ENCODE measurements at places on chromosomes 11 and 22.

- DNase-seq = peak; percentile 54
Measured at GRCh38 chr11:1052133-1053011, 15.9 kb upstream of the MUC6 start.

DNA sequence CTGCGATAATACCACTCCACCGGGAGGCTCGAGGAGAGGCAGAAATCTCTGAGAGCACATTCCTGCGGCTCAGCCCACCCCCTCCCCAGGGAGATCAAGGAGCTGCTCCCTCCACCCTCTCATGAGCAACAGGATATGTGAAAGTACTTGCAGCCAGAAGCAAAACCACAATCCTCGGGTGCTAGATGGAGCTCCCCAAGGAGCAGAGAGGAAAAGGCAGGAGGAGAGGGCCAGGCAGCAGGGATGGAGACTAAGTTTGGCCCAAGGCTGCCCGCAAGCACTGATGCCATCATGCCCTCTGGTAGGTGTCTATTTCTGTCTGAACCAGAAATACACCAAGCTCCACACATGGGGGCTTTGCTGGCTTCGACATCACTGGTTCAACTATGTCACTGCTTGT lies 22.3 kb downstream of the VPS37C start:
- no peak for DNase-seq

- DNase-seq = no peak
Measured at GRCh38 chr11:111312076-111312475, 13.7 kb downstream of the POU2AF3 start.

DNA sequence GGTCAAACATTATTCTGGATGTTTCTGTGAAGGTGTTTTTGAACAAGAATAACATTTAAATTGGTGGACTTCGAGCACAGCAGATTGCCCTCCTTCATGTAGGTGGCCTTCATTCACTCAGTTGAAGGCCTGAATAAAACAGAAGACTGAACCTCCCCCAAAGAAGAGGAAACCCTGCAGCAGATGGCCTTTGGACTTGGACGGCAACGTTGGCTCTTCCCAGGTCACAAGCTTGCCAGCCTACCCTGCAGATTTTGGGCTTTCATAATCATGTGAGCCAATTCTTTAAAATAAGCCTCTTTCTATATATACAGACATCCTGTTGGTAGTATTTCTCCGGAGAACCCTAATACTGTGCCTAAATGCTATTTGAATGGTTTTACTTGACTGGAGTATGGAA lies 432.2 kb upstream of the NARS2 start:
- DNase-seq = no peak

- DNase-seq = no peak
Measured at GRCh38 chr11:61844909-61845565, 16.9 kb downstream of the FADS2 start.

DNA sequence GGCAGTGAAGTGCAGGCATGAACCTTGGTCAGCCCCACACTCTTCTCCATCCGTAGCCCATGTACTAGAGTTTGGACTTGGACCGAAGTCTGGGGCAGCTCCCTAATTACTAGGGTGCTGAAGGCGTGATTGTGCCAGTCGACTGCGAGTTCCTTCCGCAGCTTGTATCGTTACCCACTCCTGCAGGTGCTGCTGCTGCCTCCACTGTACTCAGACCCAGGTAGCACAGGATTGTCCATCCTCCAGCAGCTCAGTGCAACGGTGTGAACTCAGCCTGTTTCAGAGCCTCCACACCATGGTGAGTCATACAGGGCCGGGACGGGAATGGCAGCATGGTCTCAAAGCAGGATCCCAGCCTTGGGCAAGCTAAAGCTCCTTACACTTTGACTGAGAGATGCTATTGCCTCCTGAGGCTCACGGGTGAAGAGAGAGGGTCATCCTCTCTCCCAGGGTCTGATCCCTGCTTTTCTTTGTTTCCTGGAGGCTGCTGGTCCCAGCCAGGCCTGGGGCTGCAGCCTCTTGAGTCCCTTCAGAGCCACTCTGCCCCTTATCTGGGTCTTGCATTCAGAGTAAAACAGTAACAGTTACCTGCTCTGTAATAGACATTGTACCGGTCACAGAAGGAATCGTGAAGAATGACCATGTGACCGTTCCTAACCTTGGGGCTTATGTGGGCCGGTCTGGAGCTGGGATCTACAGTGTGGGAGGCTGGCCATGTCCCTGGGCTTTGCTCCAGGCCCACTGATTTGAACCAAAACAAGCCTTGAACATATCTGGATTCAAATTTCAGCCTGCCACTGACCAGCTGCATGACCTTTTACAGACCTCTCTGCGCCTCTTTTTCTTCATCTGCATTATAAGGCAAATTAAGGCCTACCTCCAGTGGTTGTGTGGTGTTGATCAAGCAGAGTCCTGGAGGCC lies 1.7 kb downstream of the TKFC start:
- DNase-seq = no peak

GRCh38 chr22:11042116-11042515 lies 4485.9 kb upstream of the OR11H1 start:
- DNase-seq = no peak

GRCh38 chr11:104997288-104997687 lies 25.7 kb downstream of the CASP5 start:
- DNase-seq = no peak

GRCh38 chr11:62875698-62876478 lies 4.8 kb upstream of the SLC3A2 start:
- peak; percentile 37 for DNase-seq

- no peak for DNase-seq
Measured at GRCh38 chr11:73170140-73170539, 28.0 kb upstream of the FCHSD2 start.

- no peak for DNase-seq
Measured at GRCh38 chr22:43883012-43883661, 8.7 kb downstream of the PNPLA5 start.

DNA sequence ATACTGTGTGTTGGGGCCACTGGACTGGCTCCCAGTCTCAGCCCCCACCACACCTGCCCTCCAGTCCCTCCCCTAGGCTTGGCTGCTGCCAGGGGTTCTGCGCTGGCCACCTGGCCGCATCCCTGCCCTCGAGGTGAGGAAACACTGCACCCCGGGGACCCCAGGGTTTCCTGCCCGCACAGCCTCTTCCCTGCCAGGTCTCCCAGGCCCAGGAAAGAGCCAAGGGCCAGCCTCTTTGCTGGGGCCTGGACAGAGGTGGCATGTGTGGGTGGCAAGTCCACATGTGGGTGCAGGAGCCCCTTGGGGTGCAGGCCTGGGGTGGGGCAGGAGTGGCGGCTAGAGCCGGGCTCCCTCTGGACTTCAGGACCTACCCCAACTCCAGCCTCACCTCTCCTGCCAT lies 2.5 kb downstream of the EPS8L2 start:
- peak; percentile 51 for DNase-seq

- no peak for DNase-seq
Measured at GRCh38 chr22:30996462-30996861, 27.4 kb downstream of the TUG1 start.

- DNase-seq = no peak
Measured at GRCh38 chr11:125275905-125276618, 111.5 kb downstream of the PKNOX2 start.

GRCh38 chr22:18000441-18001039 lies 23.8 kb downstream of the MICAL3 start:
- DNase-seq = no peak

GRCh38 chr11:121226415-121227263 lies 65.9 kb upstream of the SC5D start:
- no peak for DNase-seq

DNA sequence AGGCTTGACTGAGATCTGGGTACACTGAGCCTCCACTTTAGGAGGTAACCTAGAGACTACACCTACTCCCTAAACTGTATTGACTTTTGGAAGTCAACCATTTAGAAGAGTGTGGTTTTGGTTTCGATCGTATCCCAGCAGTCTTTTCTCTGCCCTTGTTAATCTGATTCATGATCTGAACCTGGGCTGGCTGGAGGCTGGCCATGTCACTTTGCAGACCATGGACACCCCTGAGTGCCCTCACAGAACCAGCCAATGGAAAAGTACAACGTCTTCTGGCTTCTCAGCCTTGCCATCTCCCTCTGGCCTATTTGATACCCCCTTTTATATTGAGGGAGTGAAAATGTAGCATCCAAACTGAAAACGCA lies 10.8 kb downstream of the EHF start:
- no peak for DNase-seq

DNA sequence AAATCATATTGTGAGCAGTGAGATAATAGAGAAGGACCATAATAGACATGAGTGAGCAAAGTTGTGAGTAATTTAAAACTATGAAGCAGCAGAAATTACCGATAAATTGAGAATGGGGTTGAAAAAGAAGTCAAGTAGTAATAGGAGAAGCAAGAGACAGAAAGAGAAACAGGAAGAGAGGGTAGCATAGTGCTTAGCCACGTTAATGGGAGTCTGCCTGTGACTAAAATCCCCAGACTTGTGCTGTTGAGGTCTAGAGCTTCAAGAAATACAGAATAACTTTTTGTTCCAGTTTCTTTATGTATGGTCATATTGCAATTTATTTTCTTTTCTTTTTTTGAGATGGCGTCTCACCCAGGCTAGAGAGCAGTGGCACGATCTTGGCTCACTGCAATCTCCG lies 368.7 kb downstream of the METTL15 start:
- DNase-seq = no peak

DNA sequence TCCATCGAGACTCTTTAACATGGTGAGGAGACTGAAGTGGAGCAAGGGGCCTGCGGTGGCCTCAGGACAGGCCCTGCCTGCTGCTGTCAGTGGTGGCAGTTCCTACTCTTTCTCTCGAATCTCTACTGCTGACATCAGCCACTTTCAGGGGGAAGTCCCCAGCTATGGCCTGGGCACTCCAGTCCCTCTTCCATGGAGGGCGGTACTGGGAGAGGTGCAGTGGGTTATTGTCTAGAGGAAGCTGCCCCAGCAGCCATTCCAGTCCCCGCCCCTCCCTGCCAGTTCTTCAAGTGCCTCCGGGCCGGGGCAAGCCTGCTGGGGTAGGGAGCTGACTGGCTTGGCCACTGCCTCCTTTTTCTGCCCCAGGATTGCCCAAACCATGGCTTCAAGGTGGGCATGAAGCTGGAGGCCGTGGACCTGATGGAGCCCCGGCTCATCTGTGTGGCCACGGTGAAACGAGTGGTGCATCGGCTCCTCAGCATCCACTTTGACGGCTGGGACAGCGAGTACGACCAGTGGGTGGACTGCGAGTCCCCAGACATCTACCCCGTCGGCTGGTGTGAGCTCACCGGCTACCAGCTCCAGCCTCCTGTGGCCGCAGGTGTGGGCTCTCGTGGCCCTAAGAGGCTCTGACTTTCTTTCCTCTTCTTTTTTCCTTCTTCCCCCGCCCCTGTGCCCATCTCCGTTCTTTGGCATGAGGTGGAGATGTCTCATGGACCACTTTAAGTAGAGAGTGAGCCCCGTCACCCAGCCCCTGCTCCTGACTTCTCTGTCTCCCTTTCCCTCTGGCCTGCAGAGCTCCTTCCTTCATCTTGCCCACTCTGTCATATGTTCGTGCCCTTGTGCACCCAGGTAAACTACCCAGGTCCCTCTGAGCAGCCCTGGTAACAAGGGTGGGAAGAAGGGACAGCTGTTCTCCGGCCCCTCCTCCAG lies 13.7 kb downstream of the CHADL start:
- no peak for DNase-seq

DNA sequence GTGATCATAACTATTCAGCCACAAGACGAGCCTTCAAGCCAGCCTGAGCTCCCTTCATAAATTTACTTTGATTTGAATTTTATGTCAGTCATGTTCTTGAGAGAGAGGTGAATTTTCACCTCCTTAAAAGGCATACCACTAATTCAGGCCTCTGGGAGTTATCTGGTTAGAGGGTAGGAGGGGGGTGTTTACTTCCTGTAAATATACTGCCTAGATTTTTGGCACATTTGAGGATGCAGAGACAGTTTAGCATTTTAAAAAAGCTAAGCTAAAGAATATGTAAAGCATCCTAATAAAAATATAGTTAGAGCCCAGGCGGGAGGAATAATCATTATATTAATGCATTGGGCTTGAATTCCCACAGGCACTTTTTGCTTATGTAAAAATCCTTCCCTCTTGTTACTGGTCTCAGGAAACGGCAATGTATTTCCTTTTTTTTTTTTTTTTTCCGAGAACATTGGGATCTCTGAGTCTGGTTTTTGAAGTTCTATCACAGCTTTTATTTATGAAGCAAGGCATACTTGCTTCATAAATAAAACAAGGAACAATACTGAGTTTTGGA lies 116.5 kb downstream of the CSNK2A3 start:
- no peak for DNase-seq
